Ammon's horn (tissue), 1 donor: ENCODE measurements at places on chromosomes 3 and 15.
A peak's percentile ranks its signal among the peaks of the same experiment; 100 is the strongest.

GRCh38 chr3:38353151-38353550 lies 6.6 kb downstream of the XYLB start:
- no peak for DNase-seq

GRCh38 chr3:195597848-195598247 lies 14.1 kb upstream of the APOD start:
- no peak for DNase-seq

- DNase-seq: no peak
Measured at GRCh38 chr3:185677146-185677829, 91.2 kb downstream of the SENP2 start.

DNA sequence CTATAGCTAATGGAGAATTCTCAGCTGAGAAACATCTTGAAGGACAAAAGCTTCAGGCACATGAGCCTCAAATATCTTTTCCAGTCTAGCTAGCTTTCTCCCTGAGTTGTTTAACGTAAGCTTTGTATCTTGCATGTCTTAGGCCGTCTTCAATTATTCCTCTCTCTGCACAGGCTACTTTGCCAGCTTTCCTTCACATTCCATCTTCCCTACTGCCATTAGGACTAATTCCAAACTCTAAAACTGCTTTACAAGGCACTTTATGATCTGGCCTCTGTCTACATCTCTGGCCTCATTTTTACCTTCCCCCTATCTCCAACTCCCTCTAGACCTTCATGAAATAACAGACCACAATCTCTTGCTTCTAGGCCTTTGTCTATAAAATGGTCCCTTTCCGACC lies 171.4 kb downstream of the GREM1 start:
- DNase-seq: no peak

- DNase-seq: peak; percentile 28
Measured at GRCh38 chr3:144763878-144764454, 792.3 kb downstream of the DIPK2A start.

GRCh38 chr3:53495520-53496391 lies 1.3 kb downstream of the CACNA1D start:
- DNase-seq: peak; percentile 43

GRCh38 chr15:68415501-68416157 lies 16.3 kb downstream of the ITGA11 start:
- no peak for DNase-seq

- peak; percentile 54 for DNase-seq
Measured at GRCh38 chr3:13219077-13219901, 146.1 kb upstream of the IQSEC1 start.

GRCh38 chr3:15064835-15065549 lies at the start of gene MRPS25:
Gene MRPS25 (minus strand): TSS chr3:15065315. CDS start chr3:15065194, 121 bp downstream.
- DNase-seq: peak; percentile 91

- DNase-seq: peak; percentile 84
Measured at GRCh38 chr15:78944669-78945407, at the start of gene CTSH. Gene CTSH (minus strand): TSS chr15:78945046. CDS start chr15:78944981, 65 bp downstream.

DNA sequence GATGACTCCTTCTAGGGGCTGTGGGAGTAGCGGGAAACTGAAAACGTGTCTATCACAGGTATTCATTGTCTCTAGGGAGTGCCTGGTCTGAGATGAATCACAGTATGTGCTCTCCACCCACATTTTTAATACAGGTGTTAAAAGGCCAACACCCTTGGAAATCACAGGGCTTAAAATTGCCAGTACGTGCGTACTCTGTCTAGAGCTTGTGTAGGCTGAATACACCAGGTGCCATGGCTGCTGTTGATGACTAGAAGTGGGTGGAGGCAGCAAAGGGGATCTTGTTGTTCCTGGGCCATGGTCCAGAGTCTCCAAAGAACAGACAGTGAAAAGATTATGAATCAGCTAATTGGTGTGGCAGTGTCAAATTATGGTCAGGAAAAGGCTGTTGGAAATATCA lies 35.1 kb upstream of the P3H2 start:
- no peak for DNase-seq

GRCh38 chr15:55434989-55435825 lies 26.9 kb downstream of the PIERCE2 start:
- peak; percentile 36 for DNase-seq

DNA sequence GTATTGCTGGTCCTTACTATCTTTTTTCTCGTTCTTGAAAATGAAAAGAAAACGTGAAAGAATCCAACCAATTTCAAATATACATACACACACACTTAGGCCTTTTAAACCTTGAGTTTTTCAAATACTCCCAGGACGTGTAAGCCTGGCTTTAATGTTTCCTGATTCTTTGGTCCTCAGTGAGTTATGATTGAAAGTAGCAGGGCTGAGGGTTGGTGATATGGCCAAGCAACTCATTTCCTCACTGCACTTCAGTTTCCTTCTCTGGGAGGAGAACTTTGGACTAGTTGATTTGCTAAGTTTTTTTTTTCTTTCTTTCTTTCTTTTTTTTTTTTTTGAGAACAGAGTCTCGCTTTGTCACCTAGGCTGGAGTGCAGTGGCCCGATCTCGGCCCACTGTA lies 34.6 kb downstream of the CHD2 start:
- DNase-seq: no peak

- DNase-seq: no peak
Measured at GRCh38 chr3:141482245-141482922, 4.4 kb upstream of the RASA2 start.

DNA sequence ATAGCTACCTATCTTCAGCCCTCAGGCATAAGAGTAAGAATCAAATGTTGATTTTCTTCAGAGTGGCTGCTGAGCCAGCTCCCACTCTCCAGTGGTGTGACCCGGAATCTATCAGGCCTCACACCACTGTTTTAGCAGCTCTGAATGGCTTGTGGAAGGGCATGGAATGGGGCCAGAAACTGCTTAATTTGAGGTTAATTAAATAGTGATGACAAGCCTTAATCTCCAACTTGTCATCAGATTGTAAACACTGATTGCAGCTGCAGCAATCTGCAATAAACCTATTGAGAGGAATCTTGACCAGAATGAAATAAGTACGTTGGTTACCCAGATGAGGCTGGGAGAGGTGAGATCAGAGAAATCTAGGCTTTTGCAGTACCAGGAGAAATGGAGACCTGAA lies 317.4 kb downstream of the FHIT start:
- DNase-seq: no peak

DNA sequence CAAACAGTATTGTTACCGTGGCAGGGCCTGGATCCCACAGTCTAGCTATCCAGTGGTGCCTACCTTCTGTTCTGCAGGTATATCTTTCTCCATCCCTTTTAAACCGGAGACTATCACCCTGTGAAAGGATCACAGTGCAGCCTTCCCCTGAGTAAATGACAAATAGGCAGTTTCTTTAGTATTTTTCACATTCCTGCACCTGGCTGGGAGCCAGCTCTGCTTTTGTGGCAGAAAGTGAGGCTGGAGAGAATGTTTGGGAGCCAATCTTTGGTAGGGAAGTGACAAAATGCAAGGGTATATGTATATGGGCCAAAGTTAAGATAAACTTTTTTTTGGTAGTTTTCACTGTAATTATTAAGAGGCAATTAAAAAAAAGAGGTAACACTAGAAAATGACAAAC lies 54.8 kb downstream of the ARHGEF26 start:
- no peak for DNase-seq

- DNase-seq: no peak
Measured at GRCh38 chr3:177287231-177287630, 89.9 kb upstream of the TBL1XR1 start.

DNA sequence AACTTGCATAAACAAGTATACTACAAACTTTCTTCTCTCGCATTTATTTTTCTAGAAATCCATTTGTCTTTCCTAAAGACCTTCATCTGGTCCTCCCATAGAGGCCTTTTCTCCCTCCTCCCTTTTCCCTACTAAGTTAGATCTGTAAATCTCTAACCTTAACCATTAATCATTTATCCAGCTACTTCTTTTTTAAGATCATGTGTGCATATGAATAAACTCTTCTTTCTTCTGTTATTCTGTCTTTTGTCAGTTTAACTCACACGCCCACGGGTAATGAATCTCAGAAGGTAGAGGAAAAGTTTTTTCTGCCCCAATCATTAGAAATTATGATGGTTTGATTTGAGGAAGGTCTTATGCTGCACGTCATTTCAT lies 48.7 kb upstream of the FHIT start:
- no peak for DNase-seq

GRCh38 chr3:1883534-1883933 lies 215.1 kb upstream of the CNTN4 start:
- DNase-seq: no peak

- DNase-seq: no peak
Measured at GRCh38 chr3:159872374-159873109, 116.1 kb upstream of the IL12A start.

- no peak for DNase-seq
Measured at GRCh38 chr15:41028853-41029252, 75.6 kb downstream of the CHAC1 start.

- DNase-seq: no peak
Measured at GRCh38 chr3:158528076-158528674, 42.8 kb upstream of the MLF1 start.

DNA sequence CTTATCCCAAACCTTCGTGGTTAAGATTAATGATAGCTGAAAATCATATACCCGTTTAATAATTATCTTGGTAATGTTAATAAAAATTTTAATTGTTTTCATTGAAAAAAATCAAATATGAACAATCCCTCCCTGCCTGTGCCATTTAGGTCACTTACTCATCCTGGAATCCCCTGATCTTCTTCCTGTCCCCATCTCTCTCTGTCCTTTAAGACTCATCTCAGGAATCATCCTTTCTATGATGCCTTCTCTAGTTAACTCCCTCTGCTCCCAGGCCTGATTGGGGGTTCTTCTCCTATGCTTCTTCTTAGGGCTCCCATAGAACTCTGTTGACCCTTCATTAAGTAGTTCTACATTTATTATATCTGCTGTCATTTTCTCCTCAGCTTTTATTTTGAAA lies 91.6 kb downstream of the MBNL1 start:
- DNase-seq: no peak

DNA sequence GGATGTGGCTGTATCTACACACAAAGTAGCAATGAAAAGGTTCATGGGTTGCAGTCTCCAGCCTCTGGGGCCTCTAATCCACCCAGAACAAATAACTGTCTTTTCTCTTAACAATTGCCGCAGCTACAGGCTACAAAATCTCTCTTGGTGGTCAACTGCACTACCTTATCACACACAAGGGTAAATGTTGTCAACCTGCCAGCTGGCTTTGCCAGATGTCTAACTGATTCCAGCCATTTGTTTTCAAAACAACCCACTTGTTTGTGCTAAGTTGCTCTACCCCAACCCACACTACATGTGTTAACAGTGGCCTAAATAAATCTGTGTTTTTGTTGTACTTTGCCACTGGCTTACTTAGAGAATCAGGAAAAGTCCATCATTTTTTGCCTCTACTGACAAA lies 447.3 kb downstream of the TAFA4 start:
- DNase-seq: no peak

- DNase-seq: no peak
Measured at GRCh38 chr3:4426782-4427344, 40.2 kb downstream of the SUMF1 start.

- no peak for DNase-seq
Measured at GRCh38 chr3:171132873-171133272, 106.4 kb upstream of the SLC2A2 start.
